ENCODE measurements at places on chromosomes 4 and X. TPM values are rescaled to one million over a fixed set of nuclear protein-coding genes. Genes with fewer than 3 reads are reported as not detected.

Gene PPP4R3C
- not detected for total RNA-seq

Gene KDR
- total RNA-seq = 6.5 TPM

DNA sequence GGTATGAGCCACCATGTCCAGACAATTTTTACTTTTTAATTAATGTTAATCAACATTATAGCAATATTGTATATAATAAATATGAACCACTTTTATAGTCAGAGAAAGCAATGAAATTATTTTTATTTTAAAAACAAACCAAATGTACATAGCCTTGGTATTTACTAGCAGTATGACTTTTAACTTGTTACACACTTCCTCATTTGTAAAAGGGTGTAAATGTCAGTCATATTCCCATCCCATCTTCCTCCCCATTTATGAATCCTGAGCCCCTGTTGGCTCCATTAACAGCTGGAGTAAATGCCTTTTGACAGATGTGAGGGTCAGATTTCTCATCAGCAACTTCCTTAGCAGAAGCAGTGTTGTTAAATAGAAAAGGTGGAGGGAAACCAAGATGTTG lies 179.6 kb upstream of the SPRY1 start:
- DNase-seq = no peak

- peak; percentile 98 for DNase-seq
These were observed at the start of gene COQ2 for GRCh38 chr4:83284193-83285054. Gene COQ2, minus strand, starts transcription at chr4:83284798. Its CDS starts 34 bp downstream, at chr4:83284764.

DNA sequence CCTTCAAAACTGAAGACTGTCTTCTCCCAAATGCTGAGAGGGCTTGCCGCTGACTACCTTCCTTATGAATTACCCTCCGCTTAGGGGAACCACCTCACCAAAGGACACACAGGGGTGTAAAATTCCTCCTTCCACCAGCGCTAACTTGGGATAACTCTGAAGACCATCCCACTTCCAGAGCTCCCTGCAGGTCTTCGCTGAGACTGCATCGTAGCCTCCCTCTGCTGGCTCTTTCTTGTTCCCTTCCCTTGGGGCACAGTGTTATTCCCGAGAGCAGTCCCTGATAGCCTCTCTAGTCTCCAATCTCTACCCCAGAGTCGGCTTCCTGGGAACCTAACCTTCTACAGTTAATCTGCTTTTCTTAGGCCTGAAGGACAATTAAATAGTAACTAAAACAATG lies 725.5 kb upstream of the ATOH1 start:
- no peak for DNase-seq

GRCh38 chr4:167079762-167080161 lies 154.5 kb downstream of the SPOCK3 start:
- DNase-seq = no peak

- peak; percentile 66 for DNase-seq
These were observed at the start of gene FAT1 for GRCh38 chr4:186723292-186724057. Gene FAT1, minus strand, starts transcription at chr4:186723856. Its CDS starts 14,029 bp downstream, at chr4:186709827.

Gene TLL1
- total RNA-seq = 3.4 TPM

Gene SPATA4
- total RNA-seq = not detected

GRCh38 chr4:94959307-94959706 lies 201.6 kb downstream of the BMPR1B start:
- DNase-seq = no peak

DNA sequence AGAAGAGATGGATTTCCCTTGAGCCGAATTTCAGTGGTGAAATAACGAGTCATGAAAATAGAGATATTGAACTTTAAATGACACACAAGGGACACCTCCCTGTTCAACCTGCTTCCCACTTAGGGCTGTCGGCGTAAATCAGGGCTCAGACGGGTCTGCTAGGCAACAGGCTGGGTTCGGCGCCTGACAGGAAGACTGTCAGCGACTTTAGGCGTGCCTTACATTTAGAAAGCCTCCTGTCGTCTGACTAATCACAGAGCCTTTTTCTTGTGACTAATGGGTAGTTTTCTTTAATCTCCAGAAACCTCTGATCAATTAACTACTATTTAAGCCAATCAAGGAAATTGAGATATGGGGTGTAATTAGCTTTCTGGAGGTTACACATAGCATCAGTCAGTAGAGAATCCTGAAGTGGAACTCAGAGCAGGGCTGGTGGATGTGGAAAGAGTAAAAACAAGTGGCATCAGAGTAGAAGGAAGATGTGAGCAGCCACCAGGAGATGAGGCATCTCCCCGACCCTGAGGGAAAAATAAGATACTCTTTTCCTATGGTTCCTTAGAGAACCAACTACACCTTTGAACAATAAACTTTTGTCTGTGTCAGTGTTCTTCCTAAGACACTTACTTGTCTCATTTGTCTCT lies 86.2 kb upstream of the HS3ST1 start:
- DNase-seq = no peak

Gene ADH7
- total RNA-seq = not detected

Gene UBE2K
- 99.6 TPM for total RNA-seq

Data from colonic mucosa (tissue), 4 donors.